ENCODE measurements at places on chromosomes 1 and 21.

DNA sequence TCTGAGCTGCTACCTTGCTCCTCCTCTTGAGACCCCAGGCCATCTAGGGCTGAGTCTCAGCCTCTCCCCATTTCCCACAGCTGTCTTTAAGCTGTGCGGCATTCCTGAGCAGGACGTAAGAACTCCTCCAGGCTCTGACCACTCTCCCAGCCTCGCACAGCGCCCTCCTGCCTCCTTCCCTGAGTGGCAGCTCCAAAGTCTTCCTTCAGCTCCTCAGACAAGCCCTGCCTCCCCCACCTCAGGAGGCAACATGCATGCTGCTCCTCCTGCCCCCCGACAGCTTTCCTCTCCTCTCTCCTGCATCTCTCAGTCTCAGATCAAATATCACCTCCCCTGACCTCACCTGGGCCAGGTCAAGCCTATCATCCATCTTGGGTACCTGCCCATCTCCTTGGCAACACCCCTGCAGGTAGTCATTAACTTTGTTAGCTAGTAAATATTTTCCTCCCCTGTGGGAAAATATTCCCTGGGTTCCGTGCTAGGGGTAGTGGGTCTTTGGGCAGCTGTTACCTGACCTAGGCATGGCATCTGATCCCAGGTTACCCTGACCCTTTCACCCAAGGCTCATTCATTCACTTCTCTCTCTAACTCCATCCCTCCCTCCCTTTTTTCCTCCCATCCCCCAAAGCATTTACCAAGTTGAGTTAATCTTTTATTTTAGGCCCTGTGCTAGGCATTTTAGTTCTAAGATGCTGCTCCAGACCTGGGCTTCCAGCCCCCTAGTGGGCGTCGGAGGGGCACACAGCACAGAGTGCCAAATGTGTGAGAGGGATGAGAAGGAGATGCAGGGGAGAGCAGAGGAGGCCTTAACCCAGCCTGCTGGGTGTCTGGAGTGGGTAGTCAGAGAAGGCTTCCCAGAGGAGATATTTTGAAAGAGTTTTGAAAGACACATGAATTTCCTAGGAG is 419.9 kb downstream of the PTPRU start:
- DNase-seq = no peak

DNA sequence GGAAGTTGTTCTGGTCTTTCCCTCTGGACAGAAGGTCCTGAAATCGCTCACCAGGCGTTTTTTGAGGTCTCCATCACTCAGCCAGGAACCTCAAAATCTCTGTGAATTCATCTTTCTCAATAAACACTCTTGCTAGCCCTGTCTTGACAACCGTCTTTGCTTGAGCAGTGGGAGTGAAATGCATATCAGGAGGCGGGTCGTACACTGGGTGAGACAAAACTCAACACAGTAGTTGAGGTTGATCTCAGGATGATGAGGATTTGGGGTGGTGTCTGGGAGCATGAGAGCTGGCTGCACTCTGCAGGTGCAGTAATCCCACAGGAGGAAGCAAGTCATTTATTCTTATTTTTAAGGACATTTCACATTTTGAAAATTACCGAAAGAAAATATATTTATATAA is 1.9 kb downstream of the GPR25 start:
- DNase-seq = no peak

GRCh38 chr1:228372183-228373003 is 34.2 kb downstream of the TRIM11 start:
- no peak for DNase-seq

DNA sequence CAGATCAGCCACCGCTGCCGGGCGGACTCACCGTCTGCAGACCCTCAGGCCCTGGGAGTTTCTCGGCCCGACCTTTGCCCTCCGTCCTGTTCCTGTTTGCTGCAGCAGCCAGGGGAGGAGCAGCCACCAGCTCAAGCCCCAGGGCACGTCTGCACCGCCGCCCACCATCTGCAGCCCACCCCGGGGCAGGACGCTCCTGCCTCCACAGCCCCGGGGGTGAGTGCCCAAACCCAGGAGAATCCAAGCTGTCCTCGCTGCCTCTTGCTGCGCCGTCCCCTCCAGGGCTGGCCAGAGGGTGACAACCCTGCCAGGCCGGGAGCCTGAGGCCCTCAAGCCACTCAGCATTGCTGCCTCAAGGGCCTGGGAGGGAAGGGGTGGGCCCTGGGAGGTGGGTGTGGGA is 1.2 kb upstream of the SLC25A34 start:
- DNase-seq = no peak

- DNase-seq = no peak
Measured at GRCh38 chr1:162223488-162223887, 153.2 kb downstream of the SPATA46 start.

GRCh38 chr1:234135501-234135900 is 231.0 kb downstream of the SLC35F3 start:
- no peak for DNase-seq

- no peak for DNase-seq
Measured at GRCh38 chr1:11488966-11489625, 10.1 kb downstream of the DISP3 start.

DNA sequence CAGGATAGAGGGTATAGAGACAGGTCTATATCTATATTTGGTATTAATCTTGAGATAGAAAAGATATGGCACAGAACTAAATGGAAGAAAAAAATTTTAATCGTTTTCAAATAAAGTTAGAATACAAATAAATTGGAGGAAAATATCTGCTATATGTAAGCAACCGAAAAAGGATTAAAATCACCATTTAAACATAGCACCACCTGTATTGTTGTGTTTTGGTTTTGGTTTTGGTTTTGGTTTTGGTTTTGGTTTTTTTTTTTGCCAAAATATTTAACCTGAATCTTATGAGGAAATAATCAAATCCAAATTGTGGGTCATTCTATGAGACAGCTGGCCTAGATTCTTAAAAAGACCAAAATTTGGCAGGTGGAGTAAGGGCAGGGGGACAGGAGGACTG is 28.5 kb upstream of the ANGPTL1 start:
- no peak for DNase-seq

DNA sequence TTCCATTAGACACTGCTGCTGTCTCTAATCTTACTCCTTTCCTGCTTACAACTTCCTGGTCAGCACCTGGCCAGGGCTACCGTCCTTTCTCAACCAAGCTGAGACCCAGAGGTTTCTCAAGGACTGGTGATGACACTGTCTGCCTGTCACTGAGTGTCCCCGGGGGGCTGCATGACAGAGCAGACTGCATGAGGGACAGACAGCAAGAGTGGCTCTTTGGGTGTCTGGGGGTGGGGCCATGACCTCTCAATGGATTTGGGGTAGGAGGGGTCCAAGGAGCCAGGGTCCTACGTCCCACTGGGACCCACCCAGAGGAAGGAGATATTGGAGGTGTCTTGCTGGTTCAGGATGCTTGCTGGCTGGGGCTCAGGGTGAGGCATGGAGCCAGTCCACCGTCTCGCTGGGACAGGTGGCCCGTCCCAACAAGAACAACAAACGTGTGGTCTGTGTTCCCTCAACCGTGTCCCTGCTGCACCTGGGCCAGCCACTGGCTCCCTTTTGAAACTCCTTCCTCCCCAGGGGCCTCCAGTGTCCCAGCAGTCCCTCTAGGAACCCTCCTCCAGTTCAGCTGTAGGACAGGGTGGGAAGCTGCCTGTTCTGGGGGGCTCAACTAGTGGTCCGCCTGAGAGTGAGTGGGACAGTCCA is 344.6 kb upstream of the AJAP1 start:
- DNase-seq = no peak

DNA sequence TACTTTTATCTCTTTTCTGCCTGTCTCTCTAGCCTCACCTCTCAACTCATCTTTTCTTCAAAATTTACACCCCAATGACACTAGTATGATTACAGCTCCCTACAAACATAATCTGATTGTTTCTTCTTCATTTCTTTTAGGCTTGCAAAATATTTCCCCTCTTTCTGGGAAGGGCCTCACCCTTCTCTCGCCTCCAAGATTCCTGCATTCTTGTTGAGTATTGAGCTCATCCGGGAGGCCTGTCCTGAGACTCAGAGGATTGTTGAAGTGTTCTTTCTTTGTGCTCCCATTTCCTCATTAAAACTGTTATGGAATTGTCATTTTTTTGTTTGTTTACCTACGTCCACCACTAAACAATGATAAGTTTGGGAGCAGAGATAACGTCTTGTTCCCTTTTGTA is 99.1 kb upstream of the CHRM3 start:
- DNase-seq = no peak

DNA sequence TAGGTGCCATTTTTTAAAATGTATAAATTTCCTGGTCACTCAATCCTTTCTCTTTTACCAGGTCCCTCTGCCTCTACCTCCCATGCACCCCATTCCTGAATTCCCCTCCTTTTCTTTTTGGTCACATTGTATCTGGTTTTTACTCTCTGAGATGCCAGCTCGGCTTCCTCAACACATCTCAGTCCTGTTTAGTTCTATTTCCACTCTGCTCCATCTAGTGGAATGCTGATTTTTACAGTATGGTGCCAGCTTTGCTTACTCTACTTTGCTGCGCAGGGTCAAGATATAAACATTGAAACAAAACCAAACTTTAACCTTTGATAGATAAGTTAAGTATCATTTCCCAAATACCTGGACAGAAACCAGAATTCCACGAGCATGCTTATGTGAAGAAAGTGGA is 96.0 kb downstream of the ESRRG start:
- DNase-seq = no peak

GRCh38 chr21:29075706-29076466 is 2.4 kb upstream of the CCT8 start:
- no peak for DNase-seq

GRCh38 chr1:154434346-154435085 is 29.4 kb downstream of the IL6R start:
- no peak for DNase-seq

DNA sequence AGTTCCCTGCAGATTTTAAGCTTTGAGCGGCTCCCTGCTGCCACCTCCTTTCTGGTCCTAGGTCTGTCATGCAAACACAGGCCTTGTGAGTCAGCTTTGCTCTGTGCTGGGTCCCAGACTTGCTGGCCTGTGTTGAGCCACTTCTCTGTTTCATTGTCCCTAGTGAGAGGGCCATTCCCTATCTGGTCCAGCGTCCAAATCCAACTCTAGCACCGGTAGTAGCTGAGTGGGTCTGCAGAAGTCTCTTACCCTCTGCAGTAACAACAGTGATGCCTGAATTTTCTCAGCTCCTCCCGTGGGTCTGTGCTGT is 5.8 kb downstream of the TTC22 start:
- no peak for DNase-seq

DNA sequence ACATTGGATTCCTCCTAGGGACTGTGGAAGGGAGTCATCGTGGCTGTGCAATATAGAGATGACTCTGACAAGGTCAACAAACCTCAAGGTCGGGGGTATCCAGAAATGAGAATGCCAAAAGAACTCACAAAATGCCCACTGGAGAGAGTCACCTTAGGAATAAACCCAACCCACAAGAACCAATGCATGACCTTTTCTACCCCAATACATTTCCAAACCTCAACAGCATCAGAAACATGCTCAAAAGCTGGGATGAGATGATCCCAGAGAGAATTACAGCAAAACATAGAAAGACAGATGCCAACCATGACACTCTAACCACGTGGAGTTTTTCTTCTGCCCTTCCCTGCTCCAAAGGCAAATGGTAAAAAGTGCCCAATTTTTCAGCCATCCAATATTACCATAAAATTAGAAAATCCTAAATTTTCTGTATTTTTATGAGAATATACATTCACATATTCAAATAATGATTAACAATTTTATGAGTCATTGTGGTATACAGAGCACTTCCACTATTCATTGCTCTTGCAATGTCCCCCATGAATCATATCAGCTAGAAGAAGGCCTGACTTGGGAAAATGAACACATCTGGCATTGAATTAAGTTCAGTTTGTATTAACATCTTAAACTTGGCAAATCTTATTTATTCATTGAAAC is 88.2 kb upstream of the PALMD start:
- no peak for DNase-seq

- DNase-seq = no peak
Measured at GRCh38 chr1:81978945-81979344, 178.2 kb downstream of the ADGRL2 start.

GRCh38 chr1:110746644-110747259 is 72.0 kb upstream of the KCNA3 start:
- DNase-seq = no peak

GRCh38 chr1:162172311-162173102 is 103.0 kb downstream of the NOS1AP start:
- no peak for DNase-seq

- no peak for DNase-seq
Measured at GRCh38 chr1:223730479-223731132, 18.3 kb downstream of the CAPN2 start.

GRCh38 chr1:32867151-32867550 is 3.6 kb downstream of the FNDC5 start:
- DNase-seq = no peak

DNA sequence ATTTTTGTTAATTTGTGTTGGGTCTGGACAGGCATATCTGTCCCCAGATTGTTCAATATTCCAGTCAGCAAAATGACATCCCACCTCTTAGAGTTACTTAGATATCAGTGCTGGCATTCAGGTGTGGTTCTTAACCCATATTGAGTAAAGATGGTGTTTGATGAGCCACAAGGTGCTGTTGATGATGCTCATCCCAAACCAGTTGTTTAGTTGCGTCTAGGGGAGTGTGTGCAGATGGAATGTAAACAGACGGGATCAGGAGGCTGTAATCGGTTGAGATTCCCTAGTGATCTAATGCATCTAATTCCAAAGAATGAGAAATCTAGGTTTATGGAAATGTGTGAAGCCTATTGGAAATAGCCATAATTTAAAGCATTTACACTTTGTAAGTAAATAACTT is 1.1 kb downstream of the HOOK1 start:
- DNase-seq = no peak

- DNase-seq = no peak
Measured at GRCh38 chr1:24406788-24407187, 6.8 kb downstream of the STPG1 start.

DNA sequence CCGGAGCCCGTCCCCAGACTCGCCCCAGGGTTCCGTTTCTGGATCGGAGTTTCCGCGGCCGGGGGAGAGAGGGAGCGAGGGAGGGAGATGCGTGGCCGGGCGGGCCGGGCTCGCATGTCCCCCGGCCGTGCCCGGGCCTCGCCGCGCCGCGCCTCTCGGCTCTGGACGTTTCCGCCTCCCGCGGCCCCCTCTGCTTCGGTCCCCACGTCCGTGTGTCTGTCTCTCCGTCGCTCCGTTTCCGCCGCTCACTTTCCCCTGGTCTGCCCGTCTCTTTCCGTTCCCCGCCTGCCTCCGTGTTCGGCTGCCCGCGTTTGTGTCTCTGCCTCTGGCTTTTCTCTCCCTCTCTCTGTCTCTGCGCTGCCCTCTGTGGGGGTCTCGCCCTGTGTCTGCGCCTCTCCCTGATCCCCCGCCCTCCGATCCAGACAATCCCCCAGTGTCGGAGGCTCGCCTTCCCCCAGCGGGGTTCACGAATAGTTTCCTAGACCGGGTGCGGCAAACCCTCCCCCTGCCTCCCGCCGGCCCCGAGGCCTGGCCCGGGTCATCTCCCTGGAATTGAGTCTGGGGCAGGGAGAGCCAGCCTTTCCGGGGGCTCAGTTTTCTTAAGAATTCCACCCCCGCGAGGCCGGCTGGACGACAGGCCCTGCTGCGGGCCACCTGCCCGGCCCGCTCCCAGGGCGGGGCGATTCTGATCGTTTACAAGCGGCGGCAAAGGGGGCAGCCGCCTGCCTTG is 735 bp downstream of the NBL1 start:
- no peak for DNase-seq

GRCh38 chr1:192565946-192566345 is 9.6 kb upstream of the RGS1 start:
- no peak for DNase-seq

- no peak for DNase-seq
Measured at GRCh38 chr1:180912801-180913565, at the start of gene KIAA1614. Gene KIAA1614 (plus strand): TSS chr1:180912897. CDS start chr1:180913244, 347 bp downstream.
